ENCODE measurements at places on chromosomes 7 and 10.

- no peak for DNase-seq
Measured at GRCh38 chr10:112373912-112374338, at the start of gene ACSL5. Gene ACSL5 (plus strand): TSS chr10:112374116. CDS start chr10:112394947, 20,831 bp downstream.

GRCh38 chr7:115802415-115802814, 228.1 kb downstream of the TFEC start:
- DNase-seq: no peak

DNA sequence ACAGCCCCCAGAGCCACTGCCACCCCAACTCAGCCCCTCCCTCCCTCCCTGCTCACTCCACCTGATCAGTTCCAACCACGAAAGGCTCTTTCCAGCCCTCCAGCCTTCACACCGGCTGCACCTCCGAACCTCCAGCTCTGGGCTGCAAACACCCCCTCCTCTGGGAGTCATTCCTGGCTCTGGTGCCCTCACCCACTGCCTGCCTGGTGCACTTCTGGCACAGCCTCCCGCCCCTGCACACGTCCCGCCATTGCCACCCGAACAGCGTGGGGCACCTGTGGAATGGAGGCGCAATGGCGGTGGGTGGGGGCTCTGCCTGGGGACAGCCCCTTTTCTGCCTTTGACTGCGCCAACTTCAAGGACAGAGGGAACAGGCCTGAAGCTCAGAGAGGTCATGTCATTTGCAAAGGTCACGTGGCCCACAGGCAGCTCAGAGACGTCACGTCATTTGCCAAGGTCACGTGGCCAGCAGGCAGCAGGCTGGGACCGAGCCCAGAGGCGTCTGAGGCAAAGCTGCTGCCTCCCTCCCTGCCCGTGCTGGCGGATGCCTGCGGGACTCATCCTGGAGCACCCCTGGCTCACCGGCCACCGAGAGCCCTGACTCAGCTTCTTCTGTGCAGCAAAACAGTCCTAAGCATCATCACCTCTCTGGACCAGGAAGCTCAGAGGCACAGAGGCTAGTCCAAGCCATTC, 76.0 kb upstream of the DNAAF5 start:
- no peak for DNase-seq

DNA sequence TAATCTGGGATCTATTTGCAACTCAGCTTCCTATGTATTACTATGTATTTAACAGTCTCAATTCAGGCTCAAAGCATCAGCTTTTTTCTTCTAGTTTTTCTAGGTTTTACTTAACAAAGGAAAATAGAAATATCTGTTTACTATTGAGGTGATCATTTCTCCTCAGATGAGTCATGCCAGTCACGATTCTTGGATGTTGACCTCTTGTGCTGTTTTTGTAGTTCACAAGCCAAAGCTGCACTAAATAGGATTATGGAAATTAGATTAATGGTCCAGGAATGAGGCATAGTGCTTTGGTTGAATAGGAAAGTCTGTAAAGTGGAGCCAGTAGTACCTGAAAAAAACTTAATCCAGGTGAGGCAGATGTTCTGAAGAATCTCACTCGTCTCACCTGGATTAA, 198.3 kb upstream of the KAT6B start:
- DNase-seq: no peak

- DNase-seq: no peak
Measured at GRCh38 chr7:38007096-38007495, 86.7 kb downstream of the EPDR1 start.

- no peak for DNase-seq
Measured at GRCh38 chr10:72276013-72276387, 2.3 kb downstream of the DDIT4 start.

DNA sequence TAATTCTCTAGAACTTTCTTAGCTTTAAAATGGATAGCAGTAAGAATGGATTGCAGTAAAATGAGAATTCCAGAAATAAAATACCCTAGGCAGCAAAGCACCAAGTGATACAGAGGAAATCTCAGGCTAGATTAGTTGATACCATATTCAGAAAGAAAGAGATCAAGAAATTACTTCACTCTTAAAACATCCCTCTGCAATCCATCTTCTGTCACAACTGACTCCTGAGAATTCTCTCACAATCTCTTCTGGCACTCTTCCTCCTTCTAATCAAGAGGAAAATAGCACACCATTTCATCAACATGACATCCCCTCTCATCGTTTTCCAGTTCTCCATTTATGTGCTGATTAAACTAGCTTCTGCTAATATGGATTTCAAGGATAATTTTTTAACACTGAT, 42.2 kb upstream of the LAMB1 start:
- DNase-seq: no peak

- DNase-seq: no peak
Measured at GRCh38 chr10:20767028-20767427, 130.1 kb downstream of the NEBL start.

DNA sequence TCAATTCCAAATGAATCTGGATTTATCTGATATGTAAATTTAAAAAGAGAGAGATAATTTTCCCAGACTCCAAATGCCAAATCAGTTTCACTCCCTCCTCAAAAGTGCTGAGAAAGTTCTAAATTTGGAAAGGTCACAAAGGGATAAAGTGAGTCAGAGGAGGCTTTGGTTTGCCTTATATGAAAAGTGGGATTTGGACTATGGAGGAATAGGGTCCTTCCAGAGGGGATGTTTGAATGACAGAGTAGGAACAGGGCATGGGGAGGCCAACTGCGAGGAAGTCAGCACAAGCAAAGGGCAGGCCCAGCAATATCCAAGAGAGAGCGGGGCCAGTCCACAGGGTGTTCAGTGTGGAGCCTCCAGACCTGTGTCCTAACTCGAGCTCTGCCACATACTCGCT, 9.8 kb upstream of the FAS start:
- DNase-seq: no peak

DNA sequence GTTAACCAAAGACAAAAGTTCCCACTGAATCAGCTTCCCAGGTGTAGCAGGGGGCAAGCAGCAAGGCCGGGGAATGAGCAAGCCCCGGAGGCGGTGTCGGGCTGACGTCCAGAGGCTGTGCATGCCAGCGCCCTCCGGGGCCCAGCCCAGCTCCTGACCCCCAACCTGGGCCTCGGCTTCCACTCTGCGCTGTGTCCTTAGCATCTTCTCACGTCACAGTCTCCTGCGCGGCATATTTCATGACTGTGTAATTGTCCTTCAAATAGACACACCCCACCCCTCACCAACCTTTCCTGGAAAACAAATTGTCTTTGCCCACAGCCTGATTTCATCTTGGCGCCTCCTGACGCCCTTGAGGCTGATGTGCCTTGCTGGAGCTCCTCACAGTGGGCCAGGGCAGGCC, 133.5 kb downstream of the RGS10 start:
- DNase-seq: no peak

DNA sequence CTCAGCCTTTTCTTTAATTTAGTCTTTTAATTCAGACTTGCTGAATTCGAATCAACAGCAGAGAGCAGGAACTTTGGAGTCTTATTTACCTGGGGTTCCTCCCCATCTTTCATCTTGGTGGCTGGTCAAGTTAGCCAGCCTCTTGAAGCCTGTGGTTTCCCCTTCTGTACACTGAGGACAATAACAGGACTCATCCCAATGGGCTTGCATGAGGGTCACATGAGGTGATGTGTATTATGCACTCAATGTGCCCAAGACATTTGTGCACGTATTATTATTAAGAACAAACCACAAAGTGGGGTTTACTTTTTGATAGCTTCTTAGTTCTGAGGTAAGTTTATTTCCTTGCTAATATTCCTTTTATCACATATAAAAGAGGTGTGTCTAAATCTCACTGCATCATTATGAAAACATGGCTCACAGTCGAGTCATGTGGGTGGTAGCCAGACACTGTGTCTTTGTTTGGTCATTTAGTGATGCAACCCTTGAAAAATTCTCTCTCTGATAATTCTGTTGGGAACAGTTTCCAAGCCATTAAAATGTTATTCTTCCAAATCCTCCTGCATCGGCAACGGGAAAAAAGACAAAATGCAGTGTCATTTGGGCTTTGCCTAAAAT, 86.5 kb upstream of the GRB10 start:
- DNase-seq: no peak

DNA sequence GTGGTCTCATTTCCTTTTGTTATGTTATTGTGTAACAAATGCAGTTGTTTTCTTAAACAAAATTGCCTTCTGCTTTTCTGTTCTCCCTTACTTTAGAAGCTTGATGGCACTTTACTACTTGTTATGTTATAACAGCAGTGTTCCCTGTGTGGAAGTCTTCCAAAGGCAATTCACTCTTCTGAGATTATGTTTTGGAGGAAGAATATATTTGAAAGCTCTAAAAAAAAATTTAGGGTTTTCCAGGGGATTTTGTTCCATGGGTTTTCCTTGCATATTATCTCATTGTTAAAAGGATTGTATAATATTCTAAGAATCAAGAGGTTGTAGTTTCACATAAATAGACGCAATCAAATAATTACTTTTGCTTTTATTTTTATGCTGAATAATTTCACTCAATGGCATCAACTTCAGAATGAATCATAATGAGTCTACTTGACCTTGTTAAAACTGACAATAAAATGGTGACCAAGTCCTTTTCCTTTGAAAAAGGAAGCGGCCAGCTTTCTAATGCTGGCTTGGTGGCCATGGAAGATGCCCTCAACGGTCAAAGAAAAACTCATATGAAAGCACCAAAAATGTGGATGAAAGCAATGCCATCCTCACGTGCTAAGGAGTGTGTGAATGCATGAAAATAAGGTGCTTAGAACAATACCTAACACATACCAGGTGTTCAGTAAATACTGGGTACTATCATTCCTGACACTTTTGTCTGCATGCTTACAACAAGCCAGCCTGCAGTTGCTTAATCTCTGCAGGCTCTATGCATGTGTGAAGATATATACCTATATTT, 92.4 kb upstream of the KLF6 start:
- DNase-seq: no peak

- DNase-seq: no peak
Measured at GRCh38 chr7:92135052-92135889, 994 bp upstream of the CYP51A1 start.

DNA sequence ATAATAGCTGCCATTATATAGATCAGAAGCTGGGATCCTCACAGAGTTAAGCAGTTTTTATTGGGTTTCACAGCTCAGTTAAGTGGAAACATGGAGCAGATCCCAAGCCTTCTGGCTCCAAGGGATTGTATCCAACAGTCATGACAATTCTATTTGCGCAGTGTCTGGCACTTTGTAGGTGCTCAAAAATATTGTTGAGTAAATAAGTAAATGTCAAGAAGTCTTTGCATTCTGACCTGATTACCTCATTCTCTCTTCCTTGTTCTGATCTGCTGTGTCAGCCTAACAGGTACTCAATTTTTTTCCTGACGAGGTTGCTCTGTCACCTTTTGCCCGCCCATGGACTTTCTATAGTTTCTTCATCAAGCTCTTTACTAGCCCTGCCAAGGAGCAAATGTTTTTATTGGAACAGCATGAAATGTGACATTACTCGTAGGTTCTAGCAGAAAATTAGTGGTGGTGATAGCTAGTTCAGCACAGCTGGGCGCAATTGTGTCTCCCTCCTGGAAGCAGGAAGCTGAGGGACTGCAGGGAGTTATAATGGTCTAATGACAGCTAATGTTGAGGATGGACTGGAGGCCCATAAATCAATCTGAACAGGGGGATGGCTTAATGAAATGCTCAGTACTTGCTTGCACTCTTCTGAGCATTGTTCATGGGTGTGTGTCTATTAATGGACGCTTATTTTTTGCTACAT, 680.2 kb downstream of the CCSER2 start:
- DNase-seq: no peak

DNA sequence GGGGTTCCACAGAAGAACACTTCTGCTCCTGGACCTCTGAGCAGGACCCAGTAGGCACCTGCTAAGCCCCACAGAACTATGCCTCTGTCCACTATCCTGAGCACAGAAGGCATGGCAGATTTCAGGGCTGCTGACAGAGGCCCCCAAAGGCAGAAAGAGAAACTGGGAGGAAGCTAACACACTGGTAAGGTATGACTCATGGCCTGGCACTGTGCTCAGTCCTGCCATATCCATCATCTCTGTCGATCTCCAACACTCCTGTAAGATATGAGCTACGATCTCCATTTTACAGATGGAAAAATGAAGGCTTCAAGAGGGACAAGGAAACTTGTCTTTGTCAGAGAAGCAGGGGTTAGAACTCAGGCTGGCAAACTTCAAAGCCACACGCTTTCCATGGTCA, 62.2 kb downstream of the GRID1 start:
- DNase-seq: no peak

Data from bone marrow (tissue), 2 donors.